ENCODE measurements at places on chromosomes 2 and 18.

DNA sequence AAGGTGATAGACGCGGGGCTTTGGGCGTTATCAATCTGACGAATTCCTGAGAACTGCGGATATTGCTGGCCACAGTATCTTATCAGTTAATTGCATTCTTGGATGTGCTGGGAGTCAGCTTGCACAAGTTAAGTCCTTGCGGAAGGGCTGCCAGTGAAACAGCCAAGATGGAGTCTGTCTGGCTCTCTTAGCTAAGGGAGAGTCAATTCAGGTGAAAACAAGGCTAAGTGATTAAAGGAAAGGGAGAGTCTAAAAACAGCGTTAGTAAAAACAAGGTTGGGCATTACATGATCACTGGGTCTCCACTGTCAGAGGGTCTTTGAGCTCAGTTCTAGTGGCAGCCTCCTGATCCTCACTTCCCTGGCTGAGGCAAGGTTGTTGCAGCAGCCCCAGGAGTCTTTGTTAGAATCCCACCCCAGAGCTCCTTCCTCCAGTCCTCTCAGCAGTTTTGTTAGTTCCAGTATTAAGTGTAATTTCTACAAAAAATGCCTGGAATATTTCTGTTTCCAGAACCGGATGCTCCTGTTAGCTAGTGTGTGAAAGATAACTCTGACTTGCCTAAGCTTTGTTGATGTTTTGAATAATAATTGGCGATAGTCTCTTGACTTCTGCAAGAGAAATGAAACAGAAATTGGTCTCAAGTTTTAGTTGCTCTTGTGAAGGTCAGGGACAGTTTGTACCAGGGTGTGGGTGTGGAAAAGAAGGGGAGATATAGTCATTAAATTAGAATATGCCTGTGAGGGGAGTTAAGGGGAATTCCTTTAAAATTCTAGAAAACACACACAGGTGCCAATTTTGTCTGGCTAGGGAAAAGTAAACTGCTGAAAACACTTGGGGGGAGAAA is 10.6 kb downstream of the CFLAR start:
- no peak for DNase-seq

GRCh38 chr2:240645346-240645745 is 20.1 kb downstream of the GPR35 start:
- no peak for DNase-seq

DNA sequence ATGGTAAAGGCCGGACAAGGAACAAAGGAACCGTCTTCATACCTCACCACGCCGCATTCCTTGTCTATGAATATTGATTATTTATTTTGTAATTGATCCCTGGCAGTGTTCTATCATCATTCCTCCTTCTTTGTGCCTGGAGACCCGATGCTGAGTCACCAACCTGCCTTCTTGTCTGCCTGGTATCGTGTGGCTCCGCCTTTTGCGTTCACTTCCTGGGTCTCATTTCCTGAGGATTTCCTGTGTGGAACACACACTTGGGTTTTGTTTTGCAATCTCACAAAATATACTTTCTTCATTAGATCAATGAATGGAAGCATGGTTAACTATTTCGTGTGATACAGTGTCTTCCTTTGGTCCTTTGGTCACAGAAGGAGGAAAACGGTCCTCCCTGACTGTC is 95.5 kb upstream of the SNTG2 start:
- no peak for DNase-seq

DNA sequence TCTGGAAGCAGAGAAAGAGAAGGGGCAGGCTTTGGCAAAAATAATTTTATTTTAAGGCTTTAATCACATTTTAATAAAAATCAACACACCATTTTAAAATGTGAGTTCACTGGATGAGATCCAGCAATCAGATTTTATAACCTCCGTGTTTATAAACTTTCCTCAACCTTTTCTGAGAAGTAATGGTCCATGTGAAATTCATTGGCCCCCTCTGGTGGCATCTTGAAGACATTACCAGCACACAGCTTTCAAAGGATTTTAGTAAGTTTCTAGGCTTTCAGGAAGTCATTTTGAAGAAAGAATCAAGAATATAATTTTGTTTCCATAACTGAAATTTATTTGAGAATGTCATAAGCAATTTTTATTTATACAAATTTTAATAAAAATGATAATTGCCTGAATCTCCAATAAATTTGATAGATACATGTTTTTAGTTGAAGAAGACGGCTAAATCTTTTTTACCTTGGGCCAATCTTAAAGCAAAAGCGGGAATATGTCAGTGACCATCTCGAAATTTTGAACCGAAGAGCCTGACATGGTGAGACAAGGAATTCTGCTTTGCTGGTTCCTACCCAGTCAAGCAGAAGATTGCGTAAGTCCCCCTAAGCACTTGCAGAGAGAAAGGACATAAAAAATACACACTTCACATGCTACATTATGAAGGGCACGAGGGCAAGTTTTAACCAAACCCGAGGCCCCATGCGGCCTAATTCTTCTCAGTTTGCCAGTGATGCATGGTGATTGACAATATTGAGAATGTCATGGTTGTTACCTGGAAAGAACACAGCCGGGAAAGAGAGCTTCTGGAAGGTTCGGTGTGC is 128.4 kb upstream of the CBLN2 start:
- no peak for DNase-seq
